ENCODE measurements at places on chromosomes 6 and 20.

DNA sequence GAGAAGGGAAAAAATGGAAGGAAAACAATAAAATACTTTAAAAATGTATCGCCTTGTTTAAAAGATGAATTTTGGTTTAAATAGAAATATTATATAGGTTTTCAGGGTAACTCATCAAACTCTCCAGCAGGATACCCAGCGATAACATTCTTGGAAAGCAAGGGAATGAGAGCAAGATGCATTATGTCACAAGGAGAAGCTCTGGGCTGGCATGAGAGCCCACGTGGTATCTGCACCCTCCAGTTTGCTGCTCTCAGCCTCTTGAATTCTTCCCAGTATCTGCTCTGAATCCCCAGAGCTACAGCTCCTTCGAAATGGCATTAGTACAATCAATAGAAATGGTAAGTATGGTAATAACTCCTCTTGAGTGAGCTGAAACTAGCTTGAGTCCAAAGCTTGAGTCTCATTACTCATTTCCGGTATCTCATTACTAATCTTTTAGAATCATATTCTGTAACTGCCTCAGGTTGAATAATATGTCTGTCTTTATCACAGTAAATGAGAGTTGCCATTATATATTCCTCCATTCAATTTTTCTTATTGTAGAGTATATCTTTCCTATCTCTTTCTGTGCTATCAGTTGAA lies 4.9 kb upstream of the TMEM242 start:
- DNase-seq = no peak

DNA sequence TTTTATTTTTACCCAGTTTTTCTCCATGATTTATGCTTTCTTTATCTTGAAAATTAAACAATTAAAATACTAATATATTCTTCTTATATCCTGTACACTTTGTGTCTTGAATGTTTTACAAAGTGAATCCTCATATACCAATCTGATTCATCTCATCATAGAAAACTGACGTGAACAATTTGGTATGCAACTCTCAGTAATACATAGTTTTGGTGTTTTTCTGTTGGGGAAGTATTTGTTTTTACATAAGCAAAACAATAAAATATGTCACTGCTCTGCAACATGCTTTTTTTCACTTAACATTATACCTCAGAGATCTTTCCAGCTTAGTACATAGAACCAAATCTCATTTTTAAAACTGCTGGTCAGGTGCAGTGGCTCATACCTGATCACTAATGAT lies 14.7 kb downstream of the DNAAF9 start:
- DNase-seq = no peak

- no peak for DNase-seq
Observed at GRCh38 chr6:132316970-132317369, 84.3 kb downstream of the MOXD1 start.

GRCh38 chr6:65979120-65979519 lies 272.1 kb upstream of the EYS start:
- no peak for DNase-seq

DNA sequence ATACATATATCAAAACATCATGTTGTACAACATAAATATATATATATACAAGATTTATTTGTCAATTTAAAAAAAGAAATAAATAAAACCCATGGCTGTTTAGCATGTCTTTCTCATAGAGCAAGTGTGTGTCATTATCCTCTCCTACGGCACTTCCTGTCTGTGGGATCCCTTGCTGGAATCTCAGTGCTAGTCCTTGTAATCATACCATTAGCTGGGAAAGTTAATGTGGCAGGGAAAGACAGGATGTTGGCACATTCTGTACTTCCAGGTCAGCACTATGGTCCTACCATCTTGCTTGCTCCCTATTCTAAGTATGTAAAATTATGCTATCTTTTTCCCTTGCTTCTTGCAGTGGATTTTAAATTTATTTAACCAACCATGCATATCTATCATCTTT lies 9.5 kb upstream of the SLC17A3 start:
- no peak for DNase-seq

DNA sequence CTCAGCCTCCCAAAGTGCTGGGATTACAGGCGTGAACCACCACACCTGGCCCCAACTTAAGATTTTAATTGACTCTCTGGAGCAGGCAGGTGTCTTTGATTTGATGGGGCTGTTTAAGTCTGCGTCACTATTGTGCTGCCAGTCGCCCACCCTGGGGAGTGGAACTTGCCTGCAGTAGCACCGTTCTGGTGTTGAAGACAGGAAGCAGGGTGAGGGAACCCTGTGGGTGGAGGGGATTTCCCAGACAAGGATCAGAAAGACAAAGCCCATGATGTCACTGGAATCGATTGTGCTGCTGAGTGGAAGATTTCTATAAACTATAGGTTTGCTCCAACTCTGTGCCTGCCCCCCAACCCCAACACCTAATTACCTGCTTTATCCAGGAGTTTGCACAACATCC lies 11.0 kb downstream of the ALDH8A1 start:
- peak; percentile 2 for DNase-seq

GRCh38 chr6:150692604-150693003 lies 92.9 kb downstream of the PLEKHG1 start:
- DNase-seq = no peak

DNA sequence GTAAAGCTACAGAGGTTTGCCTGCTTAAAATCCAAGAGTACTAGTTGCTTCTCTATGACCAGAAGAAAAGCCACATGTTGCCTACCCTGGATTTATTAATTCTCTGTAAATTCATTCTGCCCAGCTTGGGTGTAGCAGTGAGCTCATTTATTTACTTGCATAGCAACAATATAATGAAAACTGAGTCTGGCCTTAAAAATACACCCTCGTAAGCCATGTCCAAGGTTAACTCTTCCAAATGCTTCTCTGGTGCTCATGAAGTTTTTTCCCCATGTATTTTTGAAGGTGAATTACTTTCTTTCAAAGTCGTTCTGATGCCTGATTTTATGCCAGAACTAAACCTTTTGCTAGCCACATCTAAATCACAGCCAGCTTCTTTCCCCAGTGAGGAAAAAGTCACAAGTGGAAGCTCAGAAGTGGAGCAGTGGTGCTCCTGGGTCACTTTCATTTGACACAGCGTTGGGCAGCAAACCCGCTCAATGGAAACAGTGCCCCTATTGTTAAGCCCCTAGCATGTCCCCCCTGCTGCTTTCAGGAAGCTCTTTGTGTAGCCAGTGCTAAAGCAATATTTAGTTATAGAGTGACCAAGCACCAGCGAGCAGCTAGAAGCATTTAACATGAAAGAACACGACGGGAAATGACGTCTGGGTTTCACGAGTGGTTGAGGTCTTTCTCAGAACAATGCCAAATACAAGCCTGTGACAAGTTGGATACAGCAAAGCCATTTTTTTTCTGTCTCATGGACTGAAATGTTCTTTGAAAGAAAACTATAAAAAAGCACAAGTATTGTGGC lies 29.8 kb downstream of the NEDD9 start:
- DNase-seq = no peak

GRCh38 chr6:83868639-83869038 lies 9.2 kb downstream of the CYB5R4 start:
- DNase-seq = no peak

DNA sequence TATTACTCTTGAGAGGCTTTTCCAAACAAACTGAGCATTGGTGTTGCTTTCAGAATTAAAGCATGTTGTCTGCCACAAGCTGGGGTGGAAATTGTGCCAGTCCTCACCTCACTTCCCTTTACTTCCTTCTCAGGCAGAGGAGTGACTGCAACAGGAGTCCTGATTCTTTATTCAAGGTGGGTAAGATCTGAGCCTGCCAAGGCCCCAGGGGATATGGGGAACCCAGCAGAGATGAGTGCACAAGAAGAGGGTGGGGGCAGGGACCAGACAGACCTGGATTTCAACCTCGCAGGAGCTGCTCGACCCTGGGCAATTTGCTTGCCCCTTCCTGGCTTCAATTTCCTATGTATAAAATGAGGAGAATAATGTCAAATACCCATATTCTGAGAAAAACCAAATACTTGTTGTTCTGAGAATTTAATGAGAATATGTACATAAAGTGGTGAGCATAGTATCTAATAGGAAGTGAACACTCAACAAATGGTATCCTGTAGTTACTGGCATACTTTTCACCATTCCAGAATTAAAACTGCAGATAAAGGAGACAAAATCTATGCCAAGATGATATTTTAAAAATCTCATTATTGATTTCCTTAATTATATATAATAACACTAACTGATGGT lies 17.8 kb downstream of the MAN1A1 start:
- peak; percentile 30 for DNase-seq

DNA sequence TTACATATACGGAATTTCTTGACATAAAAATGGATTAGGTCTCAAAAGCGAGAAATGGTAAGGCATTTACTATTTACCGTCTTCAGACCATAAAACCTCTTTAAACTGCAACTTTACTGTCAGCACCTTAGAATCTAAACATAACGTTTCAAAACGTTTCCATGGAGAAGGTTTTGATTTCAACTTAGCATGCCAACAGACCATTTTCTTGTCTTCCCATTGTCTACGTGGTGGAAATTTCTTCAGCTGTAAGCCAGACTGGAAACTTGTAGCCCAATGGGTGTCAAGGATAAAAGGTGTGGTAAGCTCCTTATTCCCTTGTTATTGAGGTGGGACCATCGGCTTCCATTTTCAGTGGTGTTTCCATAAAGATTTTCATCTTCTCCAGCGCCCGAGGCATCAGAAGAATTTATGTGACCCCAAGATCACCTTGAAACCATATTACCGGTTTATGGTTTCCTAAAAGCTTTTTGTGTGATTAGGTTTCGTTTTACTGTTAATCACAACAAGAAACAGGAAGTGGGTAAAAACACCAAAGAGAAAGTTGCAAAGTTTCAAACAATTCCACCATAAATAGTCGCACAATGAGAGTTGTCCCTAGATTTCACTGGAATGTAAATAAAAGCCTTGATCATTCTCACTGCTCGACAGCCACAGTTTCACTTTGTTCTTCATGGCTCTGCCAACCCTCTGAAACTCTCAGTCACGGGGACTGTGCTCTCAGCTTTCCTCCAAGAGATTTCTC lies 63.0 kb upstream of the CD2AP start:
- DNase-seq = no peak

- DNase-seq = no peak
Observed at GRCh38 chr6:125533710-125534397, 215.6 kb upstream of the HEY2 start.

Data from NCI-H345 (cell line).